Stimulated activated CD4-positive, alpha-beta T cell treated with anti-CD3 and anti-CD28 coated beads, Interleukin-12 subunit alpha, Interleukin-12 subunit beta, amount 100 ng/mL, for 4 hours (primary cell): ENCODE measurements at places on chromosomes 1 and 21.
A peak's percentile ranks its signal among the peaks of the same experiment; 100 is the strongest.

- no peak for DNase-seq
These were observed 140.6 kb downstream of the PEX14 start for GRCh38 chr1:10615332-10615731.

- no peak for DNase-seq
These were observed 245.6 kb upstream of the ADAMTS5 start for GRCh38 chr21:27212441-27212840.

- no peak for DNase-seq
These were observed 96.8 kb downstream of the LACTBL1 start for GRCh38 chr1:22875841-22876240.

- no peak for DNase-seq
These were observed 204.9 kb upstream of the USP24 start for GRCh38 chr1:55420026-55420425.

DNA sequence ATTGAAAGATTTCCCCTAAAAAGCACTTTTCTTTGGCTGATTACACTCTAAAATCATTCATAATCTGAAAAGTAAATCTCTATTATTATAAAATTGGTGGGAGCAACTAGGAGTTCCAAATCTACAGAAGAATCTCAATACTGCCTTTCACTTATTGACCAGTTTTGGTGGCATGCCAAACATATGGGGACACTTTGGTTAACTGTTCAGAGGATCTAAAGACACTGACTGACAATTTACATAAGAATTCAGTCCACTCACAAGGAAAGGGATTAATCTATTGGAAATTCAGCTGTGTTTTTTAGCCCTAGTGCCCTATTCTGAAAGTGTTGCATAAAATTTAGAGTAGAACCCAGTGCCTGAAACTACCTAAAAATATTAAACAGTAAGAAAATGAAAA is 113.6 kb downstream of the LRRC40 start:
- no peak for DNase-seq

GRCh38 chr1:80075351-80075750 is 1068.8 kb upstream of the ADGRL4 start:
- DNase-seq, result no peak

GRCh38 chr1:41698916-41699860 is 214.7 kb upstream of the EDN2 start:
- no peak for DNase-seq

GRCh38 chr21:34097442-34097841 is 24.1 kb downstream of the MRPS6 start:
- no peak for DNase-seq

DNA sequence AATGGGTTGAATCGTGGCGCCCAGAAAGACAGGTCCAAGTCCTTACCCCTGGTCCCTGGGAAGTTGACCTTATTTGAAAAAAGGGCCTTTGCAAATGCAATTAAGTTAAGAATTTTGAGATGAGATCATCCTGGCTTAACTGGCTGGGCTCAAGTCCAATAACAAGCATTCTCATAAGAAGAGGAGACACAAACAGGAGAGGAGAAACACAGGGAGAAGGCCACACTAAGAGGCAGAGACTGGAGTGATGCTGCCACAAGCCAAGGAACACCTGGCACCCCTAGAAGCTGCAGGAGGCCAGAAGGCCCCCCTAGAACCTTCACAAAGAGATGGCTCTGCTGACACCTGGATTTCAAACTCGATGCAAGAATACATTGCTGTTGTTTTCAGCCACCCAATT is 44.6 kb downstream of the PDPN start:
- DNase-seq, result no peak

GRCh38 chr21:27772816-27773215 is 805.9 kb upstream of the ADAMTS5 start:
- no peak for DNase-seq

- no peak for DNase-seq
These were observed 38.6 kb upstream of the RALGPS2 start for GRCh38 chr1:178686407-178686806.

GRCh38 chr21:43659136-43660000 is at the start of the genes HSF2BP and RRP1B:
Gene HSF2BP, minus strand, starts transcription at chr21:43659488. Its CDS starts 1,392 bp downstream, at chr21:43658096.
Gene RRP1B, plus strand, starts transcription at chr21:43659560. Its CDS starts 105 bp downstream, at chr21:43659665.
- peak; percentile 78 for DNase-seq

DNA sequence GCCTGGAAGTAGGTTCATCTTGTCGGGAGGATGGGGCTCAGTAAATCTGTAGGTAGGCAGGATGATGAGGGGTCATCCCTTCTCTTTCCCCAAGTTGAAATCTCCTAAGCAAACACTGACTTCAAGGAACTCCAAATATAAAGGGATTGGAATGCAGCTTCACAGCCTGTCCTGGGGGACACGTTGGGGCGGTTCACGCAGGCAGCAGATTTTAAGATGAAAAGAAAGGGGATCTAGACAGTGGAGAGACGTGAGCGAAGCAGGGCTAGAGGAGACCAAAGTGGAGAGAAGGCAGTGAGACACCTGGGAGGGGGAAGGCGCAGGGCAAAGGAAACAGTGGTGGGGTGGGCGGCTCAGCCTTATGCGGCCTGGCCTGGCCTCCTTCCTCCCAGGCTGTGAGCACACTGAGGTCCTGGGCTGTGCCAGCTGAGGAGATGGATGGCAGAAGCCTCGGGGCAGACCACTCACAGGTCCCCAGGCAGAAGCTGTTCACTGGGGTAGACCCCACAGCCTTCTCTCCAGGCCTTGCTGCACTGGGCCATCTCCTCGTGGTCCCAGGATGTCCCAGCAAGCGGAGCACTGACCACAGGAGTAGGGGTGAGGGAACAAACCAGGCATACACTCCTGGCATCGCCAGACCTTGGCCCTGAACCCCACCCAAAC is 51.7 kb downstream of the TOR1AIP2 start:
- DNase-seq, result no peak

DNA sequence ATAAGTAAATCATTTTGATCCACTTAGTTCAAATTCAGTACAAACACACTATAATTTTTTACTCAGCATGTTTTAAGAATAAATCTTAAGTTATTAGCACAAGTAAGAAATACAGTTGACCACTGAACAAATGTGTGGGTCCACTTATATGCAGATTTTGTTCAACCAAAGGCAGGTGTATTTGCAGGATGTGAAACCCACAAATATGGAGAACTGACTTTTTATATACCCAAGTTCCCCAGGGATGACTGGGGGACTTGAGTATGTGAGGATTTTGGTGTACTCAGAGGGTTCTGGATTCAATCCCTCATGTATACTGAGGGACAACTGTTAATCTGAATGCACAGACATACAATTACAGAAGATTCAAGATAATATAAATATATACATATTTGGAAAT is 25.7 kb upstream of the ERICH3 start:
- no peak for DNase-seq

DNA sequence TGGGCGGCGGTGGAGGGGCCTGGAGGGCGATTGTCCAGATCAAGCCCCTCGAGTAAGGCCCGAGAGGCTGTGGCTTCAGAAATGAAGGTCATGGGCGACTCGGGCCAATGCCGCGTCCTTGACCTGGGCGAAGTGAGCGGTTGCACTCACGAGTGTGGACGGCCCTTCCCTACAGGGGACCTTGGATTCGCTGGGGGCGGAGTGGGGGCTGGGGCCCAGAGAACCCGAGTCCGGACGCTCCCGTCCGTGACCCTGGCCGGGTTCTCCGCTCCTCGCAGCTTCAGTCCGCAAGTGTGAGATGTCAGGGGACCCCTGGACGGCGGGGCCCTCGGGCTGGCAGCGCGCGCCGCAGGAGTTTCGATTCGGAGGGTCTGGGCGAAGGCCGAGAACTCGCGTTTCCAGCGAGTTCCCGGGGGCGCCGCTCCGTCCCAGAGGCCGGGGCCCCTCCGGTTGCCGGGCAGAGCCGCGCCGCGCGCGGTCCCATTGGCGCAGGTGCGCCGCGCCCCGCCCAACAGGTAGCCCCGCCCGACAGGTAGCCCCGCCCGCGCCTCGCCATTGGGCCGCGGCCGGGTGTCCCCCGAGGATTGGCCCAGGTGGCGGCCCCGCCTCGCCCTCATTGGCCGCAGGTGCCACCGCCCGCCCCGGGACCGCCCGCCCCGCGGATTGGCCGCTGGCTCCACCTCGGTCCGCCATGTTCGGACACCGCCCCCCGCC is at the start of gene PRKCZ:
Gene PRKCZ, plus strand, starts transcription at position 694 of the 714 bp plus-strand sequence. CDS start 220 bp downstream, outside the sequence.
- DNase-seq, result peak; percentile 95

GRCh38 chr1:212587016-212587887 is 21.3 kb upstream of the ATF3 start:
- DNase-seq, result no peak

DNA sequence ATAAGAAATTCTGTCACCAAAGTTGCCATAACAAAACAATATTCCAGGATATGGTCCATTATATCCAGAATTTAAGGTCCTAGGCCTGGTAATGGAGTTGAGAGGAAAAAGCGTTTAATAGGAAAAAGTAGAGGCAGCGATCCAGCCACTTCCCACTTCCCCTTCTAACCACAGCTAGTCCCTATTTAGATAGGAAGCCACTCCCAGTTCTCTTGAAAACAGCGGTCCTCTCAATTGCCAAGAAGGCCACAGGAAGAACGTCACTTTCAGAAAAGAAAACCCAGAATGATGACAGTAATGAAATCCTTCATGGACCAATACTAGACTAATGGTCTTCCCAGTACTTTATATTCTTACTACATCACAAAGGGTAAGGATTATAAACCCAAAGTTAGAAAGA is 38.6 kb downstream of the ABL2 start:
- DNase-seq, result no peak

- DNase-seq, result no peak
These were observed 19.0 kb upstream of the CCDC27 start for GRCh38 chr1:3733094-3733882.

GRCh38 chr21:20852866-20853265 is 145.3 kb upstream of the NCAM2 start:
- no peak for DNase-seq

GRCh38 chr1:179958359-179958758 is 3.7 kb downstream of the CEP350 start:
- no peak for DNase-seq

DNA sequence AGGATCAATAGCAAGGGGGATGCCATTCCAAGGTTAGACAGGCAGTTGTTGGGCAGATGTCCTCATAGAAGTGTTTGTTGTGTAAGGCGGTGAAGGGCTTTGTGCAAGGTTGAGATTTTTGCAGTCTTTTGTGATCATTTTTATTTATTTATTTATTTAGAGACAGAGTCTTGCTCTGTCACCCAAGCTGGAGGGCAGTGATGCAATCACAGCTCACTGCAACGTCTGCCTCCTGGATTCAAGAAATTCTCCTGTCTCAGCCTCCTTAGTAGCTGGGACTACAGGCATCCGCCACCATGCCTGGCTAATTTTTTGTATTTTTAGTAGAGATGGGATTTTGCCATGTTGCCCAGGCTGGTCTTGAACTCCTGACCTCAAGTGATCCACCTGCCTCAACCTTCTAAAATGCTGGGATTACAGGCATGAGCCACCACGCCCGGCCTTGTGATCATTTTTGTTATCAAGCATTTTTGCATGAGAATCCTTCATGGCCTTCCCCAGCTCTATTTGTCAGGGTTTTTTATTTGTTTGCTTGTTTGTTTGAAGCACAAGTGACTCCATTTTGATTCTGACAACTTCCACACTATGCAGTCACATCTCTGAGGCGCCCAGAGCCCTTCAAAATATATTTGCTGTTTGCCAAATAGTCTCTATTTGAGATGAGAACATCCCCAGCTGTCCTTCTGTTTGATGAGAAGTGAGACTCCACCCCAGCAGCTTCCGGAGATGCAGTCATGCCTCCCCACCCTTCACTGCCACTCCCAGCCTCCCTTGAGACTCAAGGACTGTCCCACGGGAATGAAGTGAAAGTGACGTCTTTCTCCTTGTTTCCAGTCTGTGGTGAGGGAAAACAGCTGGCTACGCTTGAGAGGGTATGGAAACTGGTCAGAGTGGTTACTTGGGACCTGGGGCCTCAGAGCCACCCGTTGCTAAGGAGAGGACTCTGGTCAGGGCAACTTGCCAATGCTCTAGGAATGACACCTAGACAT is 38.0 kb downstream of the TMEM50B start:
- DNase-seq, result no peak

DNA sequence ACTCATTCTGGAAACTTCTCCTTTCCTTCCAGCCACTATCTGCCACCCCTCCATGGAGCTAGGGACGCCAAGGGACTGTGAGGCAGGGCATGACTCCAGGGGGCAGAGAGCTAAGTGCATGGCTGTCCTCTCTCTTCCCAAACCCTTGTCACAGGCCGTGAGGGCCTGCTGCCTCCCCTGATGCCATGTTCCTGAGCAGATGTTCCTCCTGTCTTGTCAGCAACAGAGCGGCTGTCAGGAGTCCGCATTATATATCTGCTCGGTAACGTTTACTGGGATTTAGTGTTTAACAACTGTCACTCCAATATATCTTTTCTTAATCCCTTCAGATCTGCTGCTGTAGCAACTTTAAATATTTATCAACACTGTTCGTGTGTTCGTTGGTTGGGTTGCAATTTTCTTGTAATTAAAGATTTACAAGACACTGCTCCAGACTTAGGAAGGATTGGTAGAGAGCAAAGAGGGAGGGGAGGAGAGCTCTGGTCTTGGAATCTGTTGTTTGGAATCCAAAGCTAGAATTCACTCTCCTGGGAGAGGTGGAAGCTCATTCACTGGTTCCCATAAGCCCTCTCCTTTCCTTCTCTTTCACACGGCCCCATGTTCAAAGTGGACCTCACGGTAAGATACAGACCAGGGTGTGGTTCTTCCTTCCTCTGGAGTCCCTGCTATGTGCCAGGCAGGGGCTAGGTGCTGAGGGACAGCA is 76.2 kb downstream of the MDM4 start:
- no peak for DNase-seq

GRCh38 chr1:15258833-15259621 is 12.0 kb downstream of the FHAD1 start:
- DNase-seq, result no peak

- no peak for DNase-seq
These were observed 304.0 kb downstream of the NFIA start for GRCh38 chr1:61386323-61386722.

DNA sequence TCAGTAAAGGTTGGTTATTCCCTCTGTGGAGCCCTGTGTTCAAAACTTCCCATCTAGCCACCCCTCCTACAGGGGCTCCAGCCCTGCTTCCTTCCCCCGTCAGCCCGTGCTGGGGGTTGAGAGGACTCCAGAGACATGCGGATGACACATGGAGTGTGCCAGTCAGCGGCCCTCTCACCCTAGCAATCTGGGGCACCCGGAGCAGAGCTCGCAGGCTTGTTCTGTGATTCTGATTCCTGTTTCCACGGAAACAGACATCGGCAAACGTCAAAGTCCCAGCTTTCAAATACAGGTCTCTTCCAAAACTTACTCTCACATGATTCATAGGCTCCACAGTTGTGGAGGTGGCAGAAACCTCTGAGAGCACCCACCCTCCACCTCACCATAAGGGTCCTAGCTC is 9.8 kb upstream of the SSBP3 start:
- no peak for DNase-seq

GRCh38 chr1:116737855-116738321 is 16.3 kb upstream of the CD2 start:
- peak; percentile 39 for DNase-seq

DNA sequence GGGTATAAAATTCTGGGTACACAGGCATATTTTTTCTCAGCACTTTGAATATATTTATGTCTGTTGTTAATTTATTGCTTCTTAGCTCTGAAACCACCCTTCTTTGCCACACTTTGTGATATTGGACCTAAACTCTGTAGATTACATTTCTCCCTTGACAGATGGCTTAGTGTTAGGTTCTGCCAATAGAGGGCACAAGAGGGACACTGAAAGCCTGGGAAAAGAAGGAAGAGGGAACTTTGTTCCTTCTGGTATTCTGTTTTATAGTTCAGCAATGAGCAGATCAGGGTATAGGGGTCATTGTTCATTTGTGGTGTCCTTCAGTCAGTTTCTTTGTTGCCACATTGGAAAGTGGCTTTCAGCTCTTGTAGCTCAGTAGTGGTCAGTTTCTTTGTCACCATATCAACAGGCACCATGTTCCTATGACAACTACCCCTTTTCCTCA is 423.5 kb upstream of the PROX1 start:
- DNase-seq, result no peak
